ENCODE measurements at places on chromosomes 2 and 18. TPM values are rescaled to one million over a fixed set of nuclear protein-coding genes. Genes with fewer than 3 reads are reported as not detected.

- no peak for DNase-seq
Measured at GRCh38 chr2:16012626-16013358, 72.4 kb downstream of the MYCN start.

- no peak for DNase-seq
Measured at GRCh38 chr2:161745866-161746614, 121.8 kb downstream of the SLC4A10 start.

GRCh38 chr2:127462461-127462860 is 44.2 kb downstream of the PROC start:
- no peak for DNase-seq

DNA sequence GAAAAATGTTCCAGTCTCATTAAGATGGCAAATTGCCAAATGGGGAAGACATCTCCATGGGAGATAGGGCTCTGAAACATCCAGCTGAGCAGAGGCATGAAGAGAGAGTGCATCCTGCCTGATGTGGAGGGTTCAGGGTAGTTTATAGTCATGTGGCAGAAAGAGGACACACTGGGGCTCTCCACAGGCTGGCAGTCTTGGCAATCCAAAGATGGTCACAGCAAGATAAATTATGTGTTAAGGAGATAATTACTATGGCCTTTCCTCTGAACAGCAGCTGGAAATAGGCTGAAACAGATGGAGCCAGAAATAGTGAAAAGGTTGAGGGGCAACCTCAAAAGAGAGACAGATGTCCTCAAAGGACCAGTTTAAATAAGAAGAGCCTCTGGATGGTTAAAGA is 97.2 kb downstream of the DCC start:
- DNase-seq, result no peak

Gene NT5DC4
- total RNA-seq, result not detected

Gene MARCHF4
- 0.22 TPM for total RNA-seq

GRCh38 chr2:98532756-98533155 is 75.6 kb downstream of the COA5 start:
- DNase-seq, result no peak

GRCh38 chr2:71276311-71277146 is 49.6 kb upstream of the PAIP2B start:
- peak; percentile 83 for DNase-seq

DNA sequence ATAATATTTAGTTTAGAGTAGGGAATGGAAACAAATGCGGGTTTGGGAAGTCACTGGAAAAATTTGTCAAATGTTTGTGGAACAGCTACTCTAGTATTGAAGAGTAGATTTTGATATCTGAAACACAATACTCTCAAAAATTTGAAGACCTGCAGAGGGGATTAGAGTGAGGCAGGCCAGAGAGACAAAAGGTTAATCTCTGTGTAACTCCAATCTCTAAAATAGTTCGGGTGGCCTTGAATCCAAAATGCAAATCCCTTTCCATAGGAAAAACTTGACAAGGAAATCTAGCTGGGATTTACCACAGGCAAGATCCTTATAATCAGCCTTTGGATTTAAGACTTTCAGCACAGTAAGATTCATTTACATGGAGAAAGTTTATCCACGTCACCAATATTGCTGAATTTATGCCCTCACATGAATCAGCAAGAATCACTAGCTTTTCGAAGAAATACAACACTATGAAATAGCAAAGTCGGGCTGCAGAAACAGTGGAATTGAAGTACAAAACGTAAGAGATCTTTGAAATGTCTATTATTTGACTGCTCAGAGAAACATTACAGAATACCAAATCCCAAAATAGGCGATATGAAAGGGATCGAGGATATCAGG is 423.7 kb upstream of the ZNF804A start:
- DNase-seq, result no peak

GRCh38 chr2:241313543-241314095 is 1.9 kb downstream of the HDLBP start:
- DNase-seq, result no peak

Gene GREB1
- total RNA-seq, result under 0.01 TPM

Gene TMEM178A
- not detected for total RNA-seq

DNA sequence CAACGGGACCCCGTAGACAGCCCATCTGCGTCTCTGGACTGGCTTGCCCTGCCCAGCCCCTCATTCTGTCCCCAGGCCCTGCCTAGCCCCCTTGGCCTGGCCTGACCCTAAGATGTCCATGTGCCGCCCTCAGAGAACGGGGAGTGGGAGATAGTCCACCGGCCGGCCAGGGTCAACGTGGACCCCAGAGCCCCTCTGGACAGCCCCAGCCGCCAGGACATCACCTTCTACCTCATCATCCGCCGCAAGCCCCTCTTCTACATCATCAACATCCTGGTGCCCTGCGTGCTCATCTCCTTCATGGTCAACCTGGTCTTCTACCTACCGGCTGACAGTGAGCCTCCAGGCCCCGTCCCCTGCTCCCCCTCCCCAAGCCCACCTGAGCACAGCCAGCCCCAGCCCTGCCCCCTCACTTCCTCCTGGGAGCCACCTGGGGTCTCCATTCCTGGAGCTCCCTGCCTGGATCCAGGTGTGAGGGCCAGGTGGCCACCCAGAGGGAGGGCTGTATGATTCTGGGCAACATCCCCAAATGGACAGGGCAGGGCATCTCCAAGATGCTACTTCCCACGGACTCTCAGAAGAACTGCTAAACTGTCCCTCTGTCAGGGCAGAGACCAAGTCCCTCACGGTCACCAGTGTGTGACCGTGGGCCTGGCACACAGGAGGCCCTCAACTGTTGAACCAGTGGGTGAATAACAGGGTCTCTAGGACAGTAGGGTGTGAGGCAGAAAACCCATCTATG is 4.0 kb downstream of the CHRND start:
- no peak for DNase-seq

Gene RTP5
- not detected for total RNA-seq

GRCh38 chr2:216109962-216110614 is 940 bp downstream of the XRCC5 start:
- peak; percentile 64 for DNase-seq

DNA sequence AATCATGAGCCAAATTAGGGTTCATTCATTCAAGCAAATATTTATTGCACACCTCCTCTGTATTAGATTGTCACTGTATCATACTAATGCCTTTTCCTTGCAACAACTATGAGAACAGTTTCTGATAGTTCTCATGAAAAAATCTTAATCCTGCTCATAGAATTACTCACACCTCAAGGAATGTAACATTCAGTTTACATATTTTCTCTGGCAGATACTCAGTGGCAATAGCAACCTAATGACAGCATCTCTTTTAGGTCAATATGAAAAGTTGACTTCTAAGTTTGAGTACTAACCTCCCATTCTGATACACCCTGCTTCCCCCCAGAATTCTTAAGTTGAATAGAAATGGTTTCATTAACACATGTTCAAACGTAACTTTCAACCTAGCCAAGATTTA is 132.0 kb downstream of the VWC2L start:
- no peak for DNase-seq

Gene TACR1
- total RNA-seq, result not detected

- no peak for DNase-seq
Measured at GRCh38 chr18:77096936-77097886, 35.4 kb downstream of the MBP start.

Gene CFAP221
- total RNA-seq, result not detected

Gene SNORC
- total RNA-seq, result 0.40 TPM

Gene DSEL
- 7.3 TPM for total RNA-seq

Gene CD8B2
- not detected for total RNA-seq

DNA sequence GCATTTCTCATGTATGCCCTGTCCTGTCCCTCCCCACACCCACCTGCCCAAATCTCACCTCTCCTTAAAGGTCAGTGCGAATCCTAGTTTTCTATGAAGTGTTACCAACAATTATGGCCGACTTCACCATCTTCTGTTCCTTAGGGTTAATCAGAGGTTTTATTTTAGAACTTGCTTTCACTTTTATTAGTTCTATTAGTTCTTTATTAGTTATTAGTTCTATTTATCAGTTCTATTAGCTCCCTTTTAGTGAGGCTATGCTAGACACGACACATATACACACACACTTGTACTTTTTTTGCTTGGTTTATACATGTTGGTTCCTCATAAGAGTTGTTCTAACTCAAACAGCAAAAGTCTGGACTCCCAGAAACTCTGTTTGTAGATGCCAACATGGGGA is 176.8 kb upstream of the MSH6 start:
- no peak for DNase-seq

DNA sequence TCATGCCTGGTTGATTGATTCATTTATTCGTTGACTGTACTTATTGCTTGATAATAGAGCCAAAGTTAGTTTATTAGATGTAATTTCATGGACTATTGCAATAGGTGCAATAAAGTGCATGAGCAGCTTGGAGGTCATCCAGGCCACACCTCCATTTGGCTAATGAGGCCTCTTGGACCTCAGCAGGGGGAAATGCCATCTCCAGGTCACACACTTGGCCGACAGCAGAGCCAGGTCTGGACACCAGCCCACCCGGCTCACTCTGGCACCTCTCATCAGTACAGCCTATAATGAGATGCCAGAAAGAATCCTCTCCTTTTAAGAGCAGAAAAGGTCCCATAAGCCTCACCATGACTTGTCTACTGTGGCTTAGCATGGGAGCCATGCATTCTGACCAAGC is 71.2 kb upstream of the AFF3 start:
- DNase-seq, result no peak

Gene FMNL2
- total RNA-seq, result 48.4 TPM

DNA sequence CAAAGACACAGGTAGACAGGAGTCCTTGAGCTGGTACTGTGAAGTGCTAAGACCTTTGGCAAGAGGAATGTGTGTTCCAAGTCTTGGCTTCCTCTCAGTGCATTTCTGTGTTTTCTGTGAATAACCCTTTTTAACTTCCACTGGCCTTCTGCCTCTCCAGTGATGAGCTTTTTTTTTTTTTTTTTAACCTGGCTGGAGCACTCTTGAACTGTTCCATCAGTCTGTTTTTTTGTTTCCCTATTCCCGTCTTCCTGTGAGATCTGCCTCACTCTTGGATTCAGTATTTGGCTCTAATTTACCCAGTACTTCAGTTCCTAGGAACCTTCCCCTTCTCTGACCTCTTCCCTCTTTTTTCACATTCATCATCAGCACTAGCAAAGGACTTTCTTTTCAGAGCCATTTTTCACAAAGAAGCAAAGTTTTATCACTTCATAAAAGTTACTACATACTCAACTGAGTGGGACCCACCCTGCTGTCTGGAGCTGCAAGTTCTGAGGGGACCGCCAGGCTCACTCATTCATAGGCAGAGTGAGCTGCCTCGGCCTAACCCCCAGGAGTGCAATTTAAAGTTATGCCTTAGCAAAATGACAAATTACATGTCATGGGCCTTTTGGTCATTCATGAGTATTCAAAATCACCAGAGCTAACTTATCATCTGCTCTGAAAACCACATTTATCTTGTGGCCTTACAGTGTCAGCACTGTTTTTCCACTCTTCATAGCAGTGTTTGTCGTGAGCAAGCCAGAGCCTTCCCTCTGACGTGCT is 126.9 kb upstream of the DAPL1 start:
- DNase-seq, result no peak

Gene SOWAHC
- total RNA-seq, result 11.5 TPM

DNA sequence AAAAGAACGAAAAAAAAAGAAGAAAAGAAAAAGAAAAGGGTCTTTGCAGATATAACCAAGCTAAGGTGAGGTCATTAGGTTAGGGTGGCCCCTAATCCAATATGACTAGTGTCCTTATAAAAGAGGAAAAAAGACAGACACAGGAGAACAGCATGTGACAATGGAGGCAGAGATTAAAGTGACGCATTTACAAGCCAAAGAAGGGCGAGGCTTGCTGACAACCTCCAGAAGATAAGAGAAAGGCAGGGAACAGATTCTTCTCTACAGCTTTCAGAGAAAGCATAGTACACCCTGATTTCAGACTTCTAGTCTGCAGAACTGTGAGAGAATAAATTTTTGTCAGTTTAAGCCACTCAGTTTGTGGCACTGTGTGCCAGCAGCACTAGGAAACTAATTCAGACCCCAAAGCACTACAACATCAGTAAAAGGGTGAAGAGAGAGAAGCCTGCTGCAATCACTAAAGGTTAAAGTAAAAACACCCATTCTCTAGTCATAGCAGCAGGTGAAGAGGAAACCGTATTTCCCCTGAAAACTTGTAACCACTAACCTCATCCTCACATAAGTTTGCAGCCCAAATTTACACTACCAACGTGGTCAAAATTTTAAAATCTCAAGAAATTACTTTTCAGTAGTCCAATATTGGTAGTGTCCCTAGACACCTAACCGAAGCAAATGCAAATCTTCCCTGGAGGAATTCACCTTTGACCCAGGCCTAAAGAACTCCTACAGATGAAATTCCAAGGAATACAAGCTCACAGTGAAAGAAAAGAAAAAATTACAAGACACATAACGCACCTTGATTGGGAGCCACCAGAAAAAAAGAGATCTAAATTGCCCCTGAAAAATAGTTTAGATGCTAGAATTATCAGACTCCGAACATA is 17.5 kb downstream of the REEP1 start:
- no peak for DNase-seq

Gene RNMT
- total RNA-seq, result 12.6 TPM

Gene RESP18
- not detected for total RNA-seq

- DNase-seq, result no peak
Measured at GRCh38 chr2:8684540-8684877, 2.7 kb downstream of the ID2 start.
